ENCODE measurements at places on chromosomes 11 and 22.
A peak's percentile ranks its signal among the peaks of the same experiment; 100 is the strongest.

DNA sequence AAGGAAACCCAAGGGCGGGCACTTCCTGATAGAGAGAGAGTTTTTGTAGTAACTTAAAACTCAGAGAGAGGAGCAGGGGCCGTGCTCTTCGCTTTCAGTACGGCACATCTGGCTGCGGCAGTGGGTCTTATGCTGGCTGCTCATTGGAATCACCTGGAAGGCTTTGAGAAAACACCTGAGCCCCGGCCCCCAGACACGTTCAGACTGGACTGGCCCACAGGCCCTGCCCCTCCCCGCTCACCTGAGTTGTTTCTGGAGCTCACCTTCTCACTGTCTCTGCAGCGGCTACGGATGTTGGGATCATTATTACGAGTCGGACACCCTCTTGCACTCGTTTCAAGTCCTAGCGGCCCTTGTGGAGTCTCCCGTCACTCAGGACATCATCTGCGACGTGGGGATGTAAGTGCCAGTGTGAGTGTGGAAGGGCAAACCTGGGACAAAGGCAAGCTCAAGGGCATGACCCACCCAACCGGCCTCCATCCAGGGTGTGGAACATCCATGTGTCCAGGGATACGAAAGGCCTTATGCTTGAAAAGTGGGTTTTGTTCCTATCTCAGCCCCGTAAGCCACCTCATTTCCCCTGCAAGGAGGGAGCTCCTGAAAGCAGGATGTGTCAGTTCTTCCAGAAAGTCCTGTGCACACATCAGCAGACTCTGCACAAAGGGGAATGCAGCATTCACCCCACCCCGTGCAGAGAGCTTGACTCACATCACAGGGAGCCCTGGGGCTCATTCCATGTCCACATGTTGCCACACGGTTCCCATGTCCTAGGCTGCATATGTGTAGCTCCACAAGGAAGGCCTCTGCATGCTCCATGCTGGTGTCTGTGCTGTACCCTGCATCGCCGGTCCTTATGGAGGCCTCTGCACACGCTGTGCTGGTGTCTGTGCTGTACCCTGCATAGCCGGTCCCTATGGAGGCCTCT lies 5.4 kb downstream of the NADSYN1 start:
- no peak for DNase-seq

- DNase-seq: no peak
These were observed 36.9 kb downstream of the IGF2 start for GRCh38 chr11:2102132-2102882.

GRCh38 chr11:12801976-12802375 lies 127.8 kb downstream of the TEAD1 start:
- no peak for DNase-seq

- no peak for DNase-seq
These were observed 94.0 kb upstream of the TMEM45B start for GRCh38 chr11:129721685-129722084.

GRCh38 chr22:35523167-35523947 lies 17.3 kb upstream of the RASD2 start:
- DNase-seq: no peak

- peak; percentile 95 for DNase-seq
These were observed at the start of gene TMEM134 for GRCh38 chr11:67468759-67469507. TMEM134 (minus strand) TSS chr11:67469251; CDS start chr11:67469192, 59 bp downstream.

- DNase-seq: no peak
These were observed 5.4 kb downstream of the OR8B12 start for GRCh38 chr11:124538019-124538418.

- no peak for DNase-seq
These were observed at the start of gene DLG2 for GRCh38 chr11:85627332-85627997. DLG2 (minus strand) TSS chr11:85627344.

DNA sequence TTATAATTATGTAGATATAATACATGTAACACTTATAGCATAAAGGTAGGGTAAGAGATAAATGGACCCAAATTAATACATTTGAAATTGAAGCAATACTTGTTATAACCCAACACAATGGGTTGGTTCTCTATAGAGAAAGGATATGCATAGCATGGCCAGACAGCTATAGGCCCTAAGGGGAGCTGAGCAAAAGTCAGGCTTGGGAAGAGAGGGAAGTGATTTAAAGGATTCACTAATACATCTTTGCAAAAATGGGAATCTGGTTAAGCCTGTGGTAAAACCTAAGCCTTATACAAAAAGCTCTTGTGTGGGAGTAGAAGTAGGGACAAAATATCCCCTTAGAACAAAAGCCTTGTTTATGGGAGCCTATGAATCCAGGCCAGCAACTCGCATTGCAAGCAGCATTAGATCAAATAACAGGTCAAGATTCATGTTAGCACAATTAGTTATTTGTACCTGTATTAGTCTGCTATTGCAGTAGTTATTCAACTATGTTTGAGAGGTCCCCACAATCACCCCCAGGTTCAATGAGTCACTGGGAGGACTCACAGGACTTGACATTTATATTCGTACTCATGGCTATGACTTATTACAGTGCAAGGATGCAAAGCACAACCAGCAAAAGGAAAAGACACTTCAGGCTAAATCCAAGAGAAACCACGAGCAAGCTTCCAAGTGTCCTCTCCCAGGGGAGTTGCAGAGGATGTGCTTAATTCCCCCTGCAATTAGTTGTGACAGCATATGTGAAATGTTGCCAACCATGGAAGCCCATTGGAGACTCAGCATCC lies 144.7 kb upstream of the LMO1 start:
- DNase-seq: no peak

DNA sequence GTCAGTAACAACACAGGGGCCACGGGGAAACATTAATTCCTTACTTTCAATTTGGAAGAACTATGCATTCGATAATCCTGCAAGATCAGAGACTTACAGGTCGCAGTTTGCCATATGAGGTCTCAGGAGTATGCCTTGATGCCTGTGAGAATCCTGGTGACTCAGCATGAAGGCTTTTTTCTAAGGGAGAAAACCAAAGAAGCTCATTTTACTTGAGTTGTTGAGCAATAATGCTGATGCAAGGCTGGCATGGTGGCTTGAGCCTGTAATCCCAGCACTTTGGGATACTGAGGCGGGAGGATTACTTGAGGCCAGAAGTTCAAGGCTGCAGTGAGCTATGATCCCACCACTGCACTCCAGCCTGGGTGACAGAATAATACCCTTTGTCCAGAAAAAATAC lies 26.6 kb downstream of the ATG16L2 start:
- no peak for DNase-seq

DNA sequence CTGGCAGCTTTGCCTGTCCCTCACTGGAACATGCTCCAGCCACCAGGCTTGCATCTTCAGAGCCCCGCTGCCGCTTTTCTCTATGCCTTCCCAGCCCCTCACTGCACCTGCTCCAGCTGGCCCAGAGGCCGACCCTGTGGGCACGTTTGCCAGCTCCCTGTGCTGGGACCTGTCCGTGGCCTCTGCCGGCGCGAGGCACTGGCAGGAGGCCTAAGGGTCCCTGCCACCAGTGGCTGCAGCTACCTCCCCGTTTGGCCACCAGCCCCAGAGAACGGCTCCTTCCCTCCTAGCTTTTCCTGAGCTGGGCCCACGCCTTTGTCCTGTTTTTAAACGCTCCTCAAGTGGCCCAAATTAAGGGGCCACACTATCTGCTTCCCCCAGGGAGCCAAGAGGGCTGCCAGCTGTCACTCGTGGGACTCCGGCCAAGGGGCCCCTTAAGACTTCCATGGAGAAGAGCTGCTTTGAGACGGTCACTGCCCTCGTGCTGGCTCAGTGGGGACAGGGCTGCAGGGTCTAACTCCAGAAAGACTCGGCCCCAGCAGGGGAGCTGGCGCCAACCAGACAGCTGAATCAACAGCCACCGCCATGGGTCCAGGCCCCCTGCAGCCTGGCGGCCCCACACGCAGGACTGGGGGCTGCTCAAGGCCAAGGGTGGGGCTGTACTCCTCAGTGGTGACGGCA lies 24.6 kb upstream of the WNT7B start:
- DNase-seq: no peak

DNA sequence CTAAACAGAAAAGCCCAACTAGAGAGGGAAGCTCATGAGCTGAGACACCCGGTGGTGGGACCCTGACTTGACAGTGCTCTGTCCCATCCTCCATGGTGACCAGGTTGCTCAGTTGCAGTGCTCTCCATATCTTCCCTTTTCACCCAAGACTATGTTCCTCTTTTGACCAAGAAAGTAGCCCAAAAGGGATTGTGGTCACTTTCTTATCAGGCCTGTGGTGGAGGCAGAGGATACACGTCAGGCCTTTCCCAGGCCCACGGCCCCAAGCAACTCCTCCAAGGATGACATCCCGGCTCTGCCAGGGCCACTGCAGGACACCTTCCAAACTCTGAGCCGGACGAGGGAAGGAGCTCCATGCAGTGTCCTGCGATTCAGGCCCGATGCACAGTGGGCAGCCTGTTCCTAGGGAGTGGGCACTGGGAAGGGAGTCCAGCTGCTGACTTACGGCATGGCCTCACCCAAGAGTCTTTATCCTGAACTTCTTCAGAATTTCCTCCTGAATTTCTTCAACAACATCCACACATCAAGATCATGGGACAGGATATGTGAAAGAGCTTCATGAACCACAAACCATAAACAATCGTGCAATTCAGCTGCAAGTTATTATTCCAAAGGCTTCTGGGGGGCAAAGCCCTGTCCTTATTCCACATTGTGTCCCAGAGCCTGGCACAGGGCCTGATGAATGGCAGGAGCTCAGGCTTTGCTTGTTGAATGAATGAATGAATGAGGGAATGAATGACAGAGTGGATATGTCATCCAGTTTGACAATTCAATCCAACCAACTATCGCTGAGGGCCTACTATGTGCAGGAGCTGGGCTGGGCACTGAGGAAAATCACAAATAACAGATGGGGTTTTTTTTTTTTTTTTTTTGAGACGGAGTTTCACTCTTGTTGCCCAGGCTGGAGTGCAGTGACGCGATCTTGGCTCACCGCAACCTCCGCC lies 36.0 kb upstream of the MYH9 start:
- no peak for DNase-seq

GRCh38 chr11:118939953-118940598 lies 14.3 kb upstream of the BCL9L start:
- DNase-seq: peak; percentile 83
